ENCODE measurements at places on chromosomes 2 and 18. TPM values are rescaled to one million over a fixed set of nuclear protein-coding genes. Genes with fewer than 3 reads are reported as not detected.

Gene NAT8
- total RNA-seq: not detected

Gene UGT1A5
- total RNA-seq: not detected

Gene ASAP2
- 0.38 TPM for total RNA-seq

Gene INPP5D
- 216 TPM for total RNA-seq

Gene ARL5A
- total RNA-seq: 34.2 TPM

Gene KLF7
- total RNA-seq: 90.6 TPM

Gene ASPRV1
- total RNA-seq: 1.2 TPM
